ENCODE measurements at places on chromosomes 16 and 17.

DNA sequence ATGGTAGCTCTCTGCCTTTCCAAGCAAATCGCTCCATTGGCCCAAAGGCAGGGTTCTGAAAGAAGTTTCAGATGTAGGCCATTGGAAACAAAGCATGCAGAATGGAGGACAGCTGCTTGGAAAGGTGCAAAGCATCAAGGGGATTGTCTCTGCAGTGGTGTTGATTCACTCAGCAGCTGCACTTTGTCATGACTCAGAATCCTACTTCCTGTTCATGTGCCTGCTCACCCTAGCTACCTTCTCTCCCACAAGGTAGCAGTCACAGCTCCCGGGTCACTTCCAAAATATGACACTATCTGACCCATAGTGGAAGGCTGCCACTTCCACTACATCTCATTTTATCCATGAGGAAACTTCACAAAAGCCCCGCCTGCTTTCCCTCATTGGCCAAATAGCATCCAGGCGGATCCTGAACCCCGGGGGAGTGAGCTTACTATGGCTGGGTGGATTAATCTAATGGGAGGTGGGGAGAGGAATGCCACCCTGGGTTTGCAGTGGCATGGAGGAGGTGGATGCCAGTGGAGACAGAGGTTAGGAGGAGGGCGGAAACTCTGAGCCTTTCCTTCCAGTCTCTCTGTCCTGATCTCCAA lies 74.7 kb upstream of the NKD1 start:
- no peak for DNase-seq

GRCh38 chr17:79085921-79086551 lies 11.4 kb downstream of the ENGASE start:
- DNase-seq: no peak

- DNase-seq: no peak
Observed at GRCh38 chr16:21283521-21284289, 5.6 kb upstream of the CRYM start.

- no peak for DNase-seq
Observed at GRCh38 chr16:63998-64913, 8.2 kb downstream of the RHBDF1 start.

GRCh38 chr17:17494870-17495535 lies 1.2 kb downstream of the RASD1 start:
- no peak for DNase-seq

DNA sequence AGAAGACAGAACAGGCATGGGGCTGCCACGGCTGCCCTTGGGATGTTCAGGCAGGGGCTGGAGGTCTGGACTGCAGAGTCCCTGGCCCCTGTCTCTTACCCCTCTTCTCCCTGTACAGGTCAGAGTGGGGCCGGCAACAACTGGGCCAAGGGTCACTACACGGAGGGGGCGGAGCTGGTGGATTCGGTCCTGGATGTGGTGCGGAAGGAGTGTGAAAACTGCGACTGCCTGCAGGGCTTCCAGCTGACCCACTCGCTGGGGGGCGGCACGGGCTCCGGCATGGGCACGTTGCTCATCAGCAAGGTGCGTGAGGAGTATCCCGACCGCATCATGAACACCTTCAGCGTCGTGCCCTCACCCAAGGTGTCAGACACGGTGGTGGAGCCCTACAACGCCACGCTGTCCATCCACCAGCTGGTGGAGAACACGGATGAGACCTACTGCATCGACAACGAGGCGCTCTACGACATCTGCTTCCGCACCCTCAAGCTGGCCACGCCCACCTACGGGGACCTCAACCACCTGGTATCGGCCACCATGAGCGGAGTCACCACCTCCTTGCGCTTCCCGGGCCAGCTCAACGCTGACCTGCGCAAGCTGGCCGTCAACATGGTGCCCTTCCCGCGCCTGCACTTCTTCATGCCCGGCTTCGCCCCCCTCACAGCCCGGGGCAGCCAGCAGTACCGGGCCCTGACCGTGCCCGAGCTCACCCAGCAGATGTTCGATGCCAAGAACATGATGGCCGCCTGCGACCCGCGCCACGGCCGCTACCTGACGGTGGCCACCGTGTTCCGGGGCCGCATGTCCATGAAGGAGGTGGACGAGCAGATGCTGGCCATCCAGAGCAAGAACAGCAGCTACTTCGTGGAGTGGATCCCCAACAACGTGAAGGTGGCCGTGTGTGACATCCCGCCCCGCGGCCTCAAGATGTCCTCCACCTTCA lies 11.7 kb downstream of the TUBB3 start:
- no peak for DNase-seq

GRCh38 chr16:55370762-55371482 lies 46.9 kb downstream of the IRX6 start:
- no peak for DNase-seq

DNA sequence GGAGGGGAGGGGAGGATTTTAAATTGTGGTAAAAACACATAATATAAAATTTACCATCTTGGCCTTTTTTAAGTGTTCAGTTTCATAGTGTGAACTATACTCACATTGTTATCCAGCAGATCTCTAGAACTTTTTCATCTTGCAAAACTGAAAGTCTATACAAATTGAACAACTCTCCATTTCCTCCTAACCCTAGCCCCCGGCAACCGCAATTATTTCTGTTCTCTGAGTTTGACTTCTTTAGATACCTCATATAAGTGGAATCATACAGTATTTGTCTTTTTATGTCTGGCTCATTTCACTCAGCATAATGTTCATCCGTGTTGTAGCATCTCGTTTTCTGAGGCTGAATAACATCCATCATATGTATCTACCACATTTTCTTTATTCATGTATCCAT lies 30.0 kb upstream of the MRTFB start:
- no peak for DNase-seq

- no peak for DNase-seq
Observed at GRCh38 chr16:72798264-72798663, 249.7 kb downstream of the ZFHX3 start.

- DNase-seq: no peak
Observed at GRCh38 chr17:51427323-51427811, 167.0 kb downstream of the UTP18 start.

GRCh38 chr17:82494236-82495055 lies 25.1 kb upstream of the FOXK2 start:
- peak; percentile 95 for DNase-seq

DNA sequence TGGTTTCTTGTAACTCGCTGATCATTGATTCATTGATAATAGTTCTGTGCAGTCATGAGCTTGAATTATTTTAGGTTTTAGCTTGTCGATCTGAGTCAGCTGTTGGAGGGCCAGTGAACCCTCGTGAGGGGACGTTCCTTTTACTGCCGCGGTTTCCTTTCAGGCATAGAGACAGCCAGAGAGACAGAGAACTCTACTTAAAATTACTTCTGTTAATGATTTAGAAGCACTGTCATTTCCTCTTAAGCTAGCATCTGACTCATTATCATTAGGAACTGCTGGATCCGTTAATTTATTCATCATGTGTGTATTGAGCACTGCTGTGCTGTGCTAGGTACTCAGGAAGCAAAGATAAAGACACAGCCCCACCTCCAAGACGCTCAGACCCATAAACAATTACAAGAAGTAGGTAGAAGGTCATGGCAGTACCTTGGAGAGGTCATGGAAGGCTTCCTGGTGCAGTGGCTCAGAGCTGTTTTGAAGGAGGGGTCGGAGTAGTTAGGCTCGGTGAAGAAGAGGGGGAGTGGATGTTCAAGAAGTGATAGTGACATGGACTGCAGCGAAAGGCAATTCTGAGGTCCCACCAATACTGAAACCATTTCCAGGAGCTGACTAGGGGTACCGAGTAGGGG lies 3.3 kb downstream of the PGS1 start:
- no peak for DNase-seq

GRCh38 chr16:83870830-83871229 lies 28.1 kb upstream of the MLYCD start:
- no peak for DNase-seq
